HS-5 (cell line): ENCODE measurements at places on chromosomes 5 and 9.

DNA sequence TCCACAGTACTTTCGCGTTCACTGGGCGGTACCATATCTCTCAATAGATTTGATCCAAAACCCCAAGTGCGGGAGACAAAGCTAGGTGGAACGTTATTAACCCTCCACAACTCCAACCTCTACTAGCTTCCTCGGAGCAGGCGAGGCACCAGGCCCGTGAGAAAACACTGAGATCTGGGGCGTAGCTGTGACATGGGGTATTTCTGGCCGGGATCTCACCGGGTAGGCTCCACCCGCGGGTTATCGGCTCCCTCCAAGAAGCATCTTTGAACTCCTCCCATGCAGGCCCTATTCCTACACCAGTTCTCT lies 350 bp upstream of the SLC25A46 start:
- no peak for DNase-seq

GRCh38 chr9:74598874-74599273 lies 101.7 kb downstream of the RORB start:
- DNase-seq = no peak

DNA sequence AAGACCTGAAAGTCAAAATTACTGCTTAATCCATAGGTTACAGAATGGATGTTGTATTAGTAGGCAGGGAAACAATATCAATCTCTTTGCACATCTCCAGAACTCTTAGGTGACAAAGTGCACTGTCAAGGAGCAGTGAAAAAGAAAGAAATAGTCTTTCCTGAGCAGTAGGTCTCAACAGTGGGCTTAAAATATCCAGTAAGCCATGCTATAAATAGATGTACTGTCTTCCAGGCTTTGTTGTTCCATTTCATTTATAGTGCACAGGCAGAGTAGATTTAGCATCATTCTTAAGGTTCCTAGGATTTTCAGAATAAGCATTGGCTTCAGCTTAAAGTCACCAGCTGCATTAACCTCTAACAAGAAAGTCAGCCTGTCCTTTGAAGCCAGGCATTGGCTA lies 50.7 kb downstream of the SSBP2 start:
- no peak for DNase-seq

- no peak for DNase-seq
Measured at GRCh38 chr9:109458453-109459211, 39.5 kb downstream of the PTPN3 start.

DNA sequence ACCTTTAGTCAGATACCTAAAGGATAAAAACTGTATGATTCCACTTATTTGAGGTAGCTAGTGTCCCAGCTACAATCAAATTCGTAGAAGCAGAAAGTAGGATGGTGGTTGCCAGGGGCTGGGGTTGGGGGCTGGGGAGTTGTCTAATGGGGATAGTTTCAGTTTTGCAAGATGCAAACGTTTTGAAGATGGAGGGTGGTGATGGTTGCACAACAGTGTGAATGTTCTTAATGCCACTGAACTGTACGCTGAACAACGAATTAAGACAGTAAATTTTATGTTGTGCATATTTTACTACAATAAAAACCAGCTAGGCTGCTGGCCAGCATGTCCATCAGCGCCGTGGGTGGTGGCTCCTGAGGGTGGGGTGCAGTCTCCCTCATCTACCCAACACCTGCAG lies 137.8 kb downstream of the GADD45G start:
- DNase-seq = no peak

- no peak for DNase-seq
Measured at GRCh38 chr9:124359855-124360678, 55.2 kb downstream of the PSMB7 start.

DNA sequence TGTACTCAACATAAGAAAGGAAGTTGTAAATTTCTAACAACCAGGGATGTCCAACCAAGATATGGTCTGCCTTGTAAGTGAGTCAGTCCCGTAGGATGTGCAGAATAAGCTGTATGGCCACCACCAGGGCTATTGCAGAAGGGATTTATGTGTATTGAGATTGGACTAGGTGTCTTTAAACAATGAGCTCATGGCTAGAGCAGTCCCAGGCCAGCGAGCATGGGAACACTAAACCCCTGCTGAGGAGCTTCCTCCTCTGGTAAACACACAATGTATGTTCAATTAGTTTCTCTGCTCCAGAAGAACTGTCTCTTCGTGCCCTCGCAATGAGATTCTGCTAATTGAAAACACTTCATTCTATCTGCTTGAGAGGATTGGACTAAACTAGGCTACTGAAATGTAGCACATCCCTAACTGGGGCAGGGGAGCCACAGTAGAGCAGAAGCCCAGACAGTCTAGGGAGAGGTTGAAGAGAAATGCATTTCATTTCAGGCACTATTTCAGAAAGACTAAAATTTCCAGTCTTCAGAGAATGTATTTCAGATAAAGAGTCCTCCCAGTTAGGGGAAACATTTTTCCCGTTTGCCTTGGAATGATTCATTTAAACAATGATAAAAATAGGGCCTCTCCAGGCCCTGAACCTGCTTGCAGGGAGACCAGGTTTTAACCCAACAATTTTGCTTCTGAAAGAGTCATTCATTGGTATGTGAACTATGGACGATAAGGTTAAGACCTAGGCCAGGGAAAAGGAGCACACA lies 154.7 kb downstream of the FAM114A2 start:
- peak; percentile 54 for DNase-seq

DNA sequence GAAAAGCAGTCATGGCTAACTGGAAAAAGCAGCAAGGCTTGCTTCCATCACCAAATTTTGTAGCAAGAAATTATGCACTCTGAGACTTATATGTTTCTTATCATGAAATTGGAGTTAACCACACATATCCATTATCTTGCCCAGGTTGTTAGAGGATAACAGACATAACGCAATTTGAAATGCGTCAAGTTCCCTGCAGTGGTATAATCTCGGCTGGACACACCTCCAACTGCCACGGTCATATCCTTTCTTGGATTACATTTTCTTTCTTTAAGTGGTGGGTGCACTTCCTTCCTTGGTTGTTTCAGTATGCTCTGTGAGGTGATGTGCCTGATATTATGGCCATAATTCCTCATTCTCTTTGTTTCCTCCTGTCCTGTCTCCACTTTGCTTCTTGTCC lies 695.0 kb upstream of the DMAC1 start:
- DNase-seq = no peak

DNA sequence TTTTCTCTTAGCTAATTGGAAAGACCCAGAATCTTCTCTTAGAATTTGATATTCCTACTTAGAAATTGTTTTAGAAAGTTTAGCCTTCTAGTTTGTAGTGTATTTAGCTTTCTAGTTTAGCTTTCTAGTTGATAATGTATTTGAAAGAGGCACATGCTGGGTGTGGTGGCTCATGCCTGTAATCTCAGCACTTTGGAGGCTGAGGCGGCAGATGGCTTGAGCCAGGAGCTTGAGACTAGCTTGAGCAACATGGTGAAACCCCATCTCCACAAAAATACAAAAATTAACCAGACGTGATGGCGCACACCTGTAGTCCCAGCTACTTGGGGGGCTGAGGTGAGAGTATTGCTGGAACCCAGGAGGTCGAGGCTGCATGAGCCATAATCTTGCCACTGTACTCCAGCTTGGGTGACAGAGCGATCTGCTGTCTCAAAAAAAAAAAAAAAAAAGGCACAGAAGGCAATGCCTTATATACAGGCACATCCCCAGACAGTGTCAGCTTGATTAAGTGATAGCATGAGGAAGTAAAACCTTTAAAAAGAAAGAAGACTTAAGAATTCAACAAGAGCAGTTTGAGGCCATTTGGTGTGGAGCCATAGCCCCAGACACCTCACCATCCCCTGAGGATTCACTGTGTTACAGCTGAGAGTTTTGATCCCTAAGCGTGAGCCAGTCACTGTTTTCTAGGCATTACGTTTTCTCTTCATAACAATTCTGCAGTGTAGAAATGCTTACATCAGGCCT lies 34.6 kb downstream of the ZSWIM6 start:
- no peak for DNase-seq

GRCh38 chr9:79644601-79645000 lies 72.8 kb downstream of the TLE4 start:
- no peak for DNase-seq

GRCh38 chr5:38557792-38558191 lies 1.3 kb upstream of the LIFR start:
- DNase-seq = no peak

- no peak for DNase-seq
Measured at GRCh38 chr9:136576269-136576626, 30.4 kb upstream of the NOTCH1 start.

- DNase-seq = no peak
Measured at GRCh38 chr5:136193322-136193935, 467 bp upstream of the SMIM32 start.

- DNase-seq = no peak
Measured at GRCh38 chr5:126816649-126817048, 39.7 kb downstream of the LMNB1 start.

- no peak for DNase-seq
Measured at GRCh38 chr9:40927851-40928802, 200.4 kb downstream of the FOXD4L6 start.

DNA sequence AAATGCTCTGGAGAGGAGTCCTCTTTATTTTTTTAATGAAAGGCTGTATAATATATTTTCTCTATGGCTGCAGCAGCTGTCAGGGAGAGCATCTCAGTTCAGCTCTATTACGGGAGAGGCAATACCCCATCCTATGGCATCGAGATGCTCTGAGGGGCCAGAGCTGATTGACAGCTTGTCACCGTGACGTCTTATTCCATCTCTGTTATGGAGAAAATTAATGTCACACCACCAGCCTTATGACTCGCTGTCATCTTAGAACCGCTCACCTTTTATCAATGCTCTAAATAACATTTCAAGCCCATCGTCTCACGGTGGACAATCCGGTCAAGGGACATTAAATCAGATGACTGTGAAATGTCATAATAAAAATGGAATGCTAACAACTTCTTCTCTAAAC lies 273.5 kb downstream of the SLF1 start:
- no peak for DNase-seq

GRCh38 chr5:124285071-124285470 lies 461.4 kb downstream of the ZNF608 start:
- DNase-seq = no peak

DNA sequence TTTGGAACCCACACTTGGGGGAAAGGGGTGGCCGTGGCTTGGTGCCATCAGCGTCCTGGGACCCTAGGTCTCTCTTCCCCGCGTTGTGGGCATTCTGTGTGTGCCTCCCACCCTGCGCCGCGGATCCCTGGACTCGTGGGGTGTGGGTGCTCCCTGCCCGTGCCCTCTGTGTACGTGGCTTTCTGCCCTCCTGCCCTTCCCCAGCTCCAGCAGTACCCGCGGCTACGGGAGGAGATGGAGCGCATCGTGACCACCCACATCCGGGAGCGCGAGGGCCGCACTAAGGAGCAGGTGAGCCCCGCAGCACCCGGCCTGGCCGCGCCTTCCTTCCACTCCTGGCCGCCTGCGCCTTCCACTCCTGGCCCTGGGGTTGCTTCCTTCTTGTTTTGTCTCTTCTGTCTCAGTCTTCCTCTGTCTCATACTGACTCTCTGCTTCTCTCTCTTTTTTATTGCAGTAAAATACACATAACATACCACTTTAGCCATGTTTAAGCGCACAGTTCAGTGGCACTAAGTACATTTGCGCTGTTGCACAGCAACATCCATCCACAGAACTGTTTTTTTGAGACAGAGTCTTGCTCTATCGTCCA lies 30.7 kb downstream of the DNM1 start:
- DNase-seq = no peak

GRCh38 chr9:22682536-22682935 lies 235.9 kb downstream of the DMRTA1 start:
- peak; percentile 19 for DNase-seq

GRCh38 chr9:23539311-23539710 lies 286.7 kb downstream of the ELAVL2 start:
- DNase-seq = no peak

DNA sequence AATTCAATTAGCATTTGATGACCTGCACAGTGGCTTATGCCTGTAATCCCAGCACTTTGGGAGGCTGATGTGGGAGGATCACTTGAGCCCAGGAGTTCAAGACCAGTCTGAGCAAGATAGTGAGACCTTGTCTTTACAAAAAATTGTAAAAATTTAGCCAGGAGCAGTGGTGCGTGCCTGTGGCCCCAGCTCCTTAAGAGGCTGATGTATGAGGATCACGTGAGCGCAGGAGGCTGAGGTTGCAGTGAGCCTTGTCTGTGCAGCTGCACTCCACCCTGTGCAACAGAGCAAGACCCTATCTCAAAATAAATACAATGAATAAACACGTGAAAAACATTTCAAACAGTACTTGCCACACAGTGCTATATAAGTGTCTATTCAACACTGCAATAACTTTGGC lies 4.2 kb downstream of the ABCA1 start:
- DNase-seq = no peak

- DNase-seq = no peak
Measured at GRCh38 chr5:92884469-92884868, 696.5 kb downstream of the NR2F1-AS1 start.

- DNase-seq = no peak
Measured at GRCh38 chr9:37986771-37987258, 82.2 kb downstream of the SHB start.

- no peak for DNase-seq
Measured at GRCh38 chr9:127336086-127336485, 60.9 kb upstream of the SLC2A8 start.

- no peak for DNase-seq
Measured at GRCh38 chr5:93331863-93332262, 249.2 kb downstream of the NR2F1-AS1 start.

DNA sequence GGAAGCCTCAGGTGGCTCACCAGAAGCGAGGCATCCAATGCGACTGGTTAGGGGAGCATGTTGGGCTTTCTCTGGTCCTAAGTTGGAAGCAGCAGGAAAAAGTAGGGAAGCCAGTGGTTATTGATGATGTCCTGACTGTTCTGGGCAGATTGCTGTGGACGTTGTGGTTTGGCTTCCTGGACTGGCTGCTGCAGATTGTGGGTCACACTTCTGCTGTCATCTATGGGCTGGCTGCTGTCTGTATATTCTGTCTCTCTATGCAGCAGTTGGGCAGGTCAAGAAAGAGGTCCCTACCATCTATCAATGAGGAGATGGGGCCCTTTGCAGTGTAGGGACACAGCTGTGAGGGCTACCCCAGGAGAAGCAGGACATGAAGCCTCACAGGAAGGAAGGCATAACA lies 13.5 kb upstream of the MARCHF6 start:
- DNase-seq = no peak

GRCh38 chr9:134892221-134892620 lies 11.6 kb downstream of the FCN2 start:
- no peak for DNase-seq

- no peak for DNase-seq
Measured at GRCh38 chr5:91028499-91028956, 354.6 kb downstream of the ARRDC3 start.
